ENCODE measurements at places on chromosomes 12 and 14.
A peak's percentile ranks its signal among the peaks of the same experiment; 100 is the strongest.

- DNase-seq: no peak
Observed at GRCh38 chr12:41596190-41596589, 408.1 kb downstream of the PDZRN4 start.

- DNase-seq: no peak
Observed at GRCh38 chr12:49212572-49212971, 23.7 kb upstream of the TUBA1A start.

GRCh38 chr12:61044766-61045165 lies 1215.4 kb upstream of the USP15 start:
- DNase-seq: no peak

GRCh38 chr12:68305278-68305677 lies 26.9 kb downstream of the MDM1 start:
- no peak for DNase-seq

GRCh38 chr14:85530626-85531025 lies 682 bp downstream of the FLRT2 start:
- no peak for DNase-seq

DNA sequence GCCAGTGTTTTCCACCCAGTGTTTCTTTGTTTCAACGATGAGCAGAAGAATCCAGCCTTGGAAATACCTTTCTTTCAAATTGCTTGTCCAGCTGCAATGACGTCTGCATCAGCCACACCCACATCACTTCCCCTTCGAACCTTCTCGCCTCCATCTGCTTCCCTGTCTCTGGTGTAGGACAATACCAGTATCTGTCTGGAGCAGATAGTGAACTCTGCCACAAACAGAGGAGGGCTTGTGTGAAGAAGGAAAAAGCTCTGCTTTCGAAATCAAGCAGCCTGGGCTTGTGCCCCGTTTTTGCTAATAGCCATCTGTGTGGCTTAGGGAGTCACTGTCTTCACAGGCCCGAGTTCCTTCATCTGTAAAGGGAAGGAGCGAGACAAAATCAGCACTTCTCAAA lies 415.4 kb downstream of the ZFP36L1 start:
- no peak for DNase-seq

- DNase-seq: peak; percentile 54
Observed at GRCh38 chr12:49043856-49044258, 16.7 kb downstream of the KMT2D start.

DNA sequence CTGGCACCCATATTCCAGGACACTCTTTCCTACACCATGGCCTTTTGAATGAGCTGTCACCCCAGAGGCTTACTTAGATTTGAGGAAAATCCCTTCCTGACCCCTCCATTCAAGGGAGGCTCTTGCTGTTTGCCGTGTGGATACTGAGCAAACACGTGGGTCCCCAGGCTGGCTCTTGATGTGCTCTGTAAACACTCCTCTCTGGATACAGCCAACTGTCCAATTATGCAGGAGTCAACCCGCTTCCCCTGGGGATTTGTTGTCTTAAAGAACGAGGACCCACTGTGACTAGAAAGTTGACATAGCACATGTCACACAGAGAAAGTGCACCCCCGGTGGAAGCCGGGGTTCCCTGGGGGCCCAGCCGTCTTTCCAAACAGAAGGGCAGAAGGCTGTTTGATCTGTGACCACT lies 75.8 kb upstream of the CEP83 start:
- DNase-seq: no peak

DNA sequence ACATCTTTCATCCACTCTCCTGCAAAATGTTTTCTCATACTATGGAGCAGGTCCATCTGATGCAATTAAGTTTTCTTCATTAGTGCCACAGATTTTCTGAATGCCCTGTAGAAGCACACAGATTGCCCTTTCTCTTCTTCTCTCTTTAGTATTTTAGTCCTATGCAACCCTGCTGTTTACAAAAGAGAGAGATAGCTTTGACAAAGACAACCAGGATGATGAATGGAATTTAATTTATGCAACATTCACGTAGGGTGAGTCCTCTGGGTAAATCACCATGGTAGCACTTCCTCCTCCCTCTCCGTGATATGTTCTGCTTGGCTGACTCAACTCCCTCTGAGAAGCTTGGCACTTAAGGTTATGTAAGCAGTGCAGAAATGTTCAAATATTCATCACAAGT lies 400.9 kb upstream of the PDE3A start:
- DNase-seq: no peak

- DNase-seq: no peak
Observed at GRCh38 chr12:127785986-127786590, 480.9 kb upstream of the TMEM132C start.

GRCh38 chr12:132228476-132229192 lies 84.4 kb downstream of the NOC4L start:
- no peak for DNase-seq

GRCh38 chr12:587132-588023 lies 75.9 kb downstream of the NINJ2 start:
- DNase-seq: no peak

GRCh38 chr12:124312601-124313000 lies 17.7 kb downstream of the RFLNA start:
- DNase-seq: no peak

GRCh38 chr12:121579190-121579791 lies 1.5 kb downstream of the KDM2B start:
- DNase-seq: peak; percentile 33

DNA sequence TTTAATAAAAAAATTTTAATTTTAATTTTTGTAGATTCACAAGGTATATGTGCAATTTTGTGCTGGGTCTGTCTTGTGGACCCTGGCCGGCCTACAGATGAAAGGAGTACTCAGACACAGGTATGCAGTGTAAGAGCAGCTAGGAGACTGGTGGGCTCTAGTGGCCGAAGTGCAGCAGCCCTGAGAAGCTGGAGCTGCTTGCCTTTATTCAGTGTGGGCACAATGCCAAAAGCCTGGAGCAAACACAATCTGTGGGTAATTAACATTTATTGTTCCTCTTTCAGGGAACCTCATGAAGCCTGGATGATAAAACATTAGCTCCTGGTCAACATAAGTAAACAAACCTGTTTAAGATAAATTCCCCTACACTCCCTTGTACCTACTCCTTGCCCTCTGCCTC lies 135.7 kb upstream of the SEL1L start:
- DNase-seq: no peak
